Dorsolateral prefrontal cortex (tissue), 122 donors: ENCODE measurements at places on chromosomes 3 and 15. TPM values are rescaled to one million over a fixed set of nuclear protein-coding genes. Genes with fewer than 3 reads are reported as not detected.

- no peak for DNase-seq
Measured at GRCh38 chr3:127035677-127036076, 52.8 kb downstream of the PLXNA1 start.

DNA sequence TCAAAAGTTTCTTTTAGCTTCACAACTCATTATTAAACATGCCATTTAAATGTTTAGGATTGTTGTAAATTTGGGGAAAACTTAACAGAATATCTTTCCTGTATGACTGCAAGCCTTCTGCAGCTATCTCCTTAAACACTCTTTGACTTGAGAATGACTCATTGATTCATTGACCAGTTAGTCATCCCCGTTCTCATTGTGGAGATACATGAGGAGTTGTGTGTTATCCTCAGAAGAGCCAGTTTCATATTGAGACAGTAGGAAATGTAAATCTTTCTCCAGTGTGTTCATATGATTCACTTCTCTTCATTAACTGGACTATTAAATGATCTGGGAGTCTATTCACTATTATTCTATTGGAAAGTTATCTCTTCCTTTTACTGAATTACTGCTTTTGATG, 83.0 kb downstream of the CRYGS start:
- no peak for DNase-seq

- no peak for DNase-seq
Measured at GRCh38 chr3:53511246-53511645, 16.8 kb downstream of the CACNA1D start.

Gene FEZF2
- 19.8 TPM for total RNA-seq

GRCh38 chr3:37768107-37768809, 93.4 kb upstream of the CTDSPL start:
- no peak for DNase-seq

DNA sequence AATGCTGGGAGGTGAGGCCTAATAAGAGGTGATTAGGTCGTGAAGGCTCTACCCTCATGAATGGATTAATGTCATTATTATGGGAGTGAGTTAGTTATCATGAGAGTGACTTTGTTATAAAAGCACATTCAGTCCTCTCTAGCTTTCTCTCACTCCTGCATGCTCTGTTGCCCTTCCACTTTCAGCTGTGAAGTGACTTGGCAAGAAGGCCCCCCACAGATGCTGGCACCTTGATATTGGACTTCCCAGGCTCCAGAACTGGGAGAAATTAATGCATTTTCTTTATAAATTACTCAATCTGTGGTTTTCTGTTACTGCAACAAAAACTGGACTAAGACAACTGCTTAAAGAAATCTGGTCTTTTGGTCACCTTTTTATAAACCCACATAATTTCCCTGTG, 144.3 kb downstream of the FBN1 start:
- no peak for DNase-seq

GRCh38 chr3:85604641-85605040, 645.9 kb downstream of the CADM2 start:
- DNase-seq, result no peak

DNA sequence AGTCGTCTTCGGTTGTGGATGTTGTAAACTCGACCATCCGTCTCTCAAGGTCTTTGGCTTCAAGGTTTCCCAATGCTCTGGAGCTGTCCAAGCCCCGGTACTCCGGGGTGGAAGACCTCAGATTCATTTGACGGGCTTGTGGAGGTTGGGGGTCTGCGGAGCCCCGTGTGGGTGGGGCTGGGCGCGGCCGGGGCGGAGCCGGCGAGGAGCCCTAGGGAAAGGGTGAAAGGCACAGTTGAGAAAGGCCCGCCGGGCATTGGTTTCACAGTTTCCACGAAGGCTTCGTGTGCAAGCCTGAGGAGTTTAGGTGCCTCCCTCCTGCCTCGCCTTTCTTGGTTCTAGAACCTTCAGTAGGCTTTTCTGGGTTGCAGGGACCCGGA, 360 bp upstream of the MGA start:
- no peak for DNase-seq

- DNase-seq, result no peak
Measured at GRCh38 chr3:171563298-171563697, 103.1 kb upstream of the TNIK start.

GRCh38 chr3:194740859-194741491, 55.3 kb downstream of the FAM43A start:
- DNase-seq, result no peak

DNA sequence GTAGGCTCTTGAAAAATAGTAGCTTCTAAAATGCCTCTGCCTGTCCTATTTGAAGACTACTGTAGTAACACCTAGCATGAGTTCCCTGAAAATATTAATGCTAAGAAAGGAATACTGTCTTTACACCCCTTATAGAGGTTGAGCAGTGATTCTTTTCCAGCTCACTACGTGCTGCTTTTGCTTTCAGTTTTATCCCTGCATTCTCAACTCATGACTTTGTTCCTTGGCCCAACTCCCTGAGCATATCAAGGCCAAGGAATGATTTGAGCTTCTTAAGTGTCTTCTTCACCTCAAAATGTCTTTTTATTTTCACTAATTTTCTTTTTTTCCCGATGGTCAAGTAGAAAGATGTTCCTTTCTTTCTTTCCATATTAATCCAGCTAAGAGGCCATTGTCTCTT, 16.5 kb upstream of the P2RY13 start:
- DNase-seq, result no peak

- DNase-seq, result no peak
Measured at GRCh38 chr3:141056751-141057171, 5.6 kb downstream of the SPSB4 start.

GRCh38 chr3:127988770-127989557, 63.3 kb upstream of the SEC61A1 start:
- no peak for DNase-seq

Gene RNF168
- 31.2 TPM for total RNA-seq

GRCh38 chr15:79919090-79919748, 22.4 kb upstream of the MTHFS start:
- no peak for DNase-seq

Gene PPM1L
- 94.1 TPM for total RNA-seq

DNA sequence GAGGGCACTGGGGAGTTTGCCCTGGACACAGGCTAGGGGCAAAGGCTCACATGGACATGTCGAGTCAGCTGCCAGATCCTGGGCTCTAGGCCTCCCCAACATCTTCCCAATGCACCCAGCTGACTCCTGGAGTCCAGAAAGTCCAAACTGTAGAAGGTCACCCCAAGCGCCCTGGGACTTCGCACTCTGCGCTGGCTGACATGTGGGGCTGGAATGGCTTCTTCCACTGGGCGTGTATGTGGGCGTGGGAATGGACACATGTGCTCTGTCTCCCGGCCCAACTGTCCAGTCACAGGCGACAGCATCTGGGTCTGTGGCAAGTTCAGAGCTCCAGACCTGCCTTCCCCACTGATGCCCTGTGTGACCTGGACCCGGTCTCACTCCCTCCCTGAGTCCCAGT, 13.2 kb upstream of the FURIN start:
- no peak for DNase-seq

Gene ILDR1
- total RNA-seq, result not detected

DNA sequence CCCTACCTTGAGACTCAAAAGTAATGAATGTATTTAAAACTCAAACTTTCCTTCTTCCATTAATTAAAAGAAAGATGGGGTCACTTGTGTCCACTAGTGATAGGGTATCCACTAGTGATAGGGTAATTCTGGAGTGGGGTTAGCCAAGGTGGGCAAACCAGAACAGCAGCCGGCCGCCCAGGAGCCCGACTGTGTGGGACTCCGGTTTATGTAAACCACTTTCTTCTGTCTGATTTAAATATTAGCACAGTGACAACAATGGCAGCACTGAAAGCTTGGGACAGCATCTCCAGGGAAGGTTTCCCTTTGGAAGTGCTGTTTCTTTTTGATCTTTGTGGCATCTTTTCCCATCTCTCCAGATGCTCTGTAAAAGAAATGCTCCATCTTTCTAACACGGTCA, 722 bp downstream of the MYZAP start:
- no peak for DNase-seq

GRCh38 chr3:181493423-181493822, 218.3 kb upstream of the SOX2 start:
- no peak for DNase-seq

Gene TMIE
- 6.6 TPM for total RNA-seq

DNA sequence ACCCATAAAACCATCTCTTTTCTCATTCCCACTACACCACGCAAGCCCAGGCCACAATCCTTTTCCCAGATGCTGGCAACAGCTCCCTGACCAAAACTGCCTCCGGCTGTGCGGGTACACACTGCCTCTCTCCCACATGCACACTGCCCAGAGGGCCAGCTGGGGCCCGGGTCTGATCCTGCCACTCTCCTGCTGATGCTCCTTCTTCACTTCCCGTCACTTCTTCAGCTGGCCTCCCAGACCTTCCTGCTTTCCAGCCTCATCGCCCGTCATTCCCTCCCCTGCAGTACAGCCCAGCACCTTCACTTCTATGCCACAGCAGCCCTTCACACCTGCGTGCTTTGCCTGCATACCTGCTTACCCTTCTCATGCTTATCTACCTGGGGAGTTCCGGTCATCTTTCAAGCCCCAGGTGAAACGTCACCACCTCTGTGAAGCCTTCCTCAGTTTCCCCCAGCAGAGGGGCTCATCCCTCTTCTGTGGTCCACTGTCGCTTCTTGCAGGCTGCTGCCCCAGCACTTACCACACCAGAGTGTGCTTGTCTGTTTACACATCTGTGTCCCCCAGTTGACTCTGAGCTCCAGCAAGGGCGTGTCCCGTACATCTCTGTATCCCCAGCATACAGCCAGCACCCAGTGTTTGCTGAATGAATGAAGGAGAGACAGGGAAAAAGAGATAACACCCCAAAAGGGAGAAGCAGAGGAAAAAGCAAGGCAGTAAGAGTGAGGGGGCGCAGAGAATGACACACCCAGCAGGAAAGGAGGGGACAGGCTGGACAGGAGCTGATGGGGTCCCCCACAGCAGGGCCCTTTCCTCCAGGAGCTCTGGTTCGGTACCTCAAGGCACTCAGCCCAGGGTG, 22.2 kb downstream of the GRAMD2A start:
- no peak for DNase-seq

DNA sequence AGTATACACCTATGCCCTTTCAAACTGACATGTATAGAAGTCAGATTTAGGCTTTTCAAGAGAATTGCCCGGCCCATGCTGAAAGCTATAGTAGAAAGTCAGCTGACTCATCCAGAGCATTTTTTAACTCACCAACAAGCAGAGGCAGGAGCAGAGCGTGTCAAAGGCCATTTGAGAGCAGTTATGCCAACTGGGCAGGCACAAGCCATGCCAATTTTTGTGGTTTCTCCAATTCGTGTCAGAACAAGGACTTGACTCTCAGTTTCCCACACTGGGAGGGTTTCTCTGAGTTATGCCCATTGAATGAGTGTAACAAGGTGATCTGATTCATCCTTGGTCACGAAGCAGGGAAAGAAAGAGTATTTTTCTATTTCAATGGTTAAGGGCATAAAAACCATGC, 403.3 kb upstream of the THBS1 start:
- DNase-seq, result no peak

Gene AP2M1
- total RNA-seq, result 324 TPM

- DNase-seq, result no peak
Measured at GRCh38 chr3:70501561-70501960, 189.1 kb upstream of the MDFIC2 start.

DNA sequence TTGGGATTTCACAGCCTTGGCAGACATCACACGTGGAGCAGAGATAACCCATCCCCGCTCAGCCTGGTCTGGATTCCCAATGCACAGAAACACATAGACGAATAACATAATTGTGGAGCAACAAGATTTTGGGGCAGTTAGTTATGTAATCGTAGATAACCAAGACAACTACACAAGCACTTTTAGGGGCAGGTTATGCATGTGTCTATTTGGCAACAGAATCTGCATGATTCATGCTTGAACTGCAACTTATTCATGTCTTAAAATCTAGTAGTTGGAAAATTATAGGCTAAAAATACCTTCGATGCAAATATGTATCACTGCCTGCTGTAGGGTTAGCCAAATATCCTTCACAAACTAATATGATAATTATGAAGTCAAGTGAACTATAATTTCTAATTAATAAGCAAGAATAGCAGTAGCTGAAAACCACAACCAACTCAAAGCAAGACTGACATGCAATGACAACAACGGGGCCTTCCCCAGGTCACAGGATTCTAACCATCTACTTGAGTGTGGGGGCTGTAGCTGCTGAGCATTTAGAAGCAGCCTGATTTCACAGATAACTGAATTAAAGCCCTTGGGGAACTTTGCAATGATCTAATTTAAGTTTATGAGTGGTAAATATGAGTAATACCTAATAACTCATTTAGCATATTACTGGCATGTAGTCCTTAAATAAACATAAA, 31.1 kb downstream of the DGKG start:
- no peak for DNase-seq

- DNase-seq, result no peak
Measured at GRCh38 chr3:43005253-43005652, 26.1 kb downstream of the GASK1A start.
